Pons (tissue), 1 donor: ENCODE measurements at places on chromosomes 2 and 18.

GRCh38 chr2:24820598-24821432 is 27.6 kb downstream of the CENPO start:
- no peak for DNase-seq

DNA sequence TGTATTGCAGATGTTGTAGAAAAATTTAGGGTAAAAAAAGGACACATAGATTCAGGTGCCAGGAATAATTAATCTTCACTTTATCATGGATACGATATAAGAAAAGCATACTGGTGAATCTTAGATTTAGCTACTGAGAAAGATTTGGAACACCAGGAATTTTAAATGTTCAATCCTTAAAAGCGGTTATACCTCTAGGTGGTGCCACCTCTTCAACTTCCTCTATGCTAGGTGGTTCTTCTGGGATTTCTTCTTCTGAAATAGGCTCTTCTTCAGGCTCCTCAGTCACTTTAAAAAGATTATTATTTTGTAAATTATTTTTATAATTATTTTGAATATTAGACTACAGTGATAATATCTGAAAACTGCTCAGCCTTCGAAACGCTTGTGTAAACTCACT is 133.1 kb downstream of the TTN start:
- DNase-seq, result no peak

DNA sequence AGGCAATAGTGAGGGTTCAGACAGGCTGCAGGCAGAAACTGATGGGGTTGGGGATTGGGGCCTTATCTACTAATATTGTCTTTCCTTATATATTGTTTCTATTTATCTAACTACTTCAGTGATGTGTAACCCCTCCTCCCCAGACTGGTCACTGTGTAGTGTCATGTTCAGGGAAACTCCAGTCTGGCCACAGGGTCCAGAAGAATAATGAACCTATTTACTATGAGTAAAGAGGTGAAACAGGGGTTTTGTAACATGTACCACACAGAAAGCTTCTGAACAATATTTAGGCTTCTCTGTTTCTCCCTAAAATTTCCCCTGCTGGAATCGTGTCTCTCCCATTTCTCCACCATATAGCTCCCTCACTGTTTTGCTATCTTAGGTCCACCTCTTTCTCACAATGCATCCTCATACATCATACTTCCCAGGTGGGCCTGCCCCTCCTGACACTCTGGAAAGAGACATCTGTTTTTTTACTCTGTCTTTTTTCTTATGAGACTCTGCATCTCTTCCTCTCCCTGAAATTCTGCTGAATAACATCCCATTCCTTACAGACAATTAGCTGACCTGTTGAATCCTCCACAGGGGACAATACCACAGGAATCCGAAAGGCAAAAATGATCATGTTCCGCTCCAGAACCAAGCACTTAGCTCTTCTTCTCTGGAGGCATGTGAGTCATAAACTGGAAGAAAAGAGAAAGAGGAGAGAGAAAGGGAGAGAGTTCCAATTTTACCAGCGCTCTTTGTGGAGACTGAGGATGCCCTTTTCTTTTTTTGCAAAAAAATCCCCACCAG is 154.8 kb downstream of the ZEB2 start:
- DNase-seq, result no peak

DNA sequence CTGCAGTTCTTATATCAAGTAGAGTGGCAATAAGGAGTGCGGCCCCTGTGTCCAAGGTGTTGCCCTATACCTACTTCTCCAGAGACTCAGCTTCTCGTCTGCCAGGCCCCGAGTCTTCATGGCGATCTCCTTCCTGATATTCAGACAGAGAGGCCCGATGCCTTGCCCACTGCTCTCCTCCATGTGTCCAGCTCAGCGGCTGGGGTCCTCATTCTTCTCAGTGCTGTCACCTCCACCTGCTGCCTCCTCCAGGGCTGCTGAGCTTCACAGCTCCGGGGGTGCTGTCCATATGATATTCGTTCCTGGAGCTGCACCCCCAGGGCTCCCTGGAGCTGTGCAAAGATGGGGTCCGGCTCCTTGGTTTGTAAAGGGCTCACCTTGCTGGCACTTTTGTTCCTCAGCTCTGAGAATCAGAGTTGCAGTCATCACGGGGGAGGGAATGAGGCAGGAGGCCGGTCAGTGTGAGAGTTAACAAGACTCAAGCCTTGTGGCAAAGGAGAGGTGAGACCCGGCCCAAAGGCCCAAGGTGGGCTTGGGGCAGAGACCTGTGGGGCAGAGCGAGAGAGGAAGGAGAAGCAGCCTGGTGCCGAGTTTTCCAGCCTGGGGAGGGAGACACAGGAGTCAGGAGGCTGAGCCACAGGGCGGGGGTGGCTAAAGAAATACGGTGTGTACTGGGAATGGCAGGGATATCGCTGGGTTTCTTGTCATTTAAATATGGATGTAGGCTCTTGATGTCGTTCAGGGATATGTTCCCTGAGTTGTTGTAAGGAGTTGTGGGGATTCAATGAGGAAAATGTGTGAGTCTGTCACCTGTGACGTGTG is 120.6 kb downstream of the CTIF start:
- no peak for DNase-seq

DNA sequence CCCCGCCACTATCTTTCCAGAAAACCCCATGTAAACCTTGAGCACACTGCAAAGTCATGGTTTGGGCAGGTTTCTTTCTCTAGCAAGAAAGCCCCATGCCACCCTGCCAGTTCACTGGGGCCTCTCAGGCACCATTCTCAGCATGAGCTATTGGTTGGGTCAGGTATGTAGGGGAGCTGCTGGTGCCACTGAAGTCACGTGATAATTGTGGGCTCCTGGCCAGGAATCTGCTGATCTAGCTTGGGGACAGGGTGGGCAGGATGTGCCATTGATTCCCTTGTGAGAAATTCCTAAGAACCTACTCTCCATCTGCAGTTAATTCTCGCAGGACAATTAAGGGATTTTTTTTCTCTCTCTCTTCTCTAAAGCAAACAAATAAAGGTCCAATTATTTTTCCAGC is 26.5 kb upstream of the HNMT start:
- DNase-seq, result no peak

DNA sequence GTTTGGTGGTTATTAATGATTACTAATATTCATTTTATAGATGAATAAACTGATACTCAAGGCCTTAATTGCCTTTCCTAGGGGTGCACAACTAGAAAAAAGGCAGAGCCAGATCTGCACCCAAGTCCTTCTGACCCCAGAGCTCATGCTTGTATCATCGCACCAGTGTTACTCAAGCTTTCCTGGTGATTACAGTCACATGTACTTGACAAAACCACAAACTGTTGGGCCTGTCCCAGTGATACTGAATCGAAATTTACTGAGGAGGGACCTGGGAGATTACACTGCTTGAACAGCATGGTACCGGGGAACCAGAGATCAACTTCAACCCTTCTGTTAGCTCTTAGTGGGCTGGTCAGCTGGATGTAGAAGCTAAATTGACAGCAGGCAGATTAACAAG is 33.7 kb downstream of the FASTKD2 start:
- DNase-seq, result no peak

GRCh38 chr18:25896178-25896780 is 194.1 kb downstream of the SS18 start:
- peak; percentile 5 for DNase-seq

DNA sequence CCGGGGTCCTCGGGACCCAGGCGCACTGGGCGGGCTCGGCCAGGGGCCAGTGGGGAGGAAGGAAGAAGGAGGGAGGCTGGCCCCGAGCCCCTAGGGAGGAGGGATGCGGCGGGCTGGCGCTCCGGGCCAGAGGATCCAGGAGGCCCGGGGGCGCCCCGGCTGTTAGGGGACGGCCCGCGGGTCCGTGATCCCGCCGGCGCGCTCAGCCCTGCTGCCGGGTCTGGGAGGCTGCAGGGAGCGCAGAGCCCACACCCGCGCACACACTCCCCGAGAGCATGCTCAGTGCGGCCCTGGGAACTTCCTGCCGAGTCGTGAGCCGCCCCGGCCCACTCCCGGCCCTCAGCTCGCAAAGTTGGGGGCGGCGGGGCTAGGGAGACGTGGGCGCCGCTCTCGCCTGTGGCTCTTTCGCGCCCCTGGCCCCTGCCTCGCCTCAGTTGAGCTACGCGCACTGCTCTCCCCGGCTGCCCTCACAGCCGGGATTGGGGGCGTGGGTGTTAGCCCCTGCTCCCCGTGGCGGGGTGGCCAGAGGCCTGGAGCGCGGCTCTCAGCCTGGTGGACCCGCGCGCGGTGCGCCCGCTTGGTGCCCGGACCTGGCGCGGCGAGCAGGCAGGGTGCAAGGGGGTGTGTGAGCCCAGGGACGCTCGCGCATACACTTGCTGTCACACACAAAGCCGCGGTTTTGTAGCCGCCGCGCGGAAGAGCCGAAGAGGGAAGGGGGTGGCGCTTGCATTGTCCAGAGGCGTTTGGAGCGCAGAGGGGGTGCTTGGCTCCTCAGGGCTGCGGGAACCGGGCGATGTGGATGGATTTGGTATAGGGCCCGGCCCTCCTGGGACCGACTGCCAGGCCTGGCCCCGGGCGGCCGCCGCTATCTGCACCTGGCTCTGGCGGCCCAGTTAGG is 132.9 kb upstream of the MGAT5 start:
- no peak for DNase-seq

DNA sequence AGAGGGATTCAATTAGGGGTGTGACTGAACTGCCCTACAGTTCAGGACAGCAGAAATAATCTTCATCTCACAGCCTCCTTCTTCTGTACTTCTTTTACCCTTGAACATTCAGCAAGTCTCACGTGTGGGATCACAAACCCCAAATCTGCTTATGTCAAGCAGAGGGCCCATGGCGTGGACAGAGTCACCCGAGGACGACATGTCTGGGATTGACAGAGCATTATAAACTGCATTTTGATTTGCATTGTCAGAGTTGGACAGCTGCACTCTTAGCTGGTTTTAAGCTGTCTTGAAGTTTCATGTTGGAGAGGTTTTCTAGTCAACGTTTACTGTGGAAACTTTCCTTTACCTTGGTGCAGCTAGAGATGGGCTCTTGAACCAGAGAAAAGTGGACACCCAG is 26.4 kb downstream of the MGAT5 start:
- DNase-seq, result no peak

DNA sequence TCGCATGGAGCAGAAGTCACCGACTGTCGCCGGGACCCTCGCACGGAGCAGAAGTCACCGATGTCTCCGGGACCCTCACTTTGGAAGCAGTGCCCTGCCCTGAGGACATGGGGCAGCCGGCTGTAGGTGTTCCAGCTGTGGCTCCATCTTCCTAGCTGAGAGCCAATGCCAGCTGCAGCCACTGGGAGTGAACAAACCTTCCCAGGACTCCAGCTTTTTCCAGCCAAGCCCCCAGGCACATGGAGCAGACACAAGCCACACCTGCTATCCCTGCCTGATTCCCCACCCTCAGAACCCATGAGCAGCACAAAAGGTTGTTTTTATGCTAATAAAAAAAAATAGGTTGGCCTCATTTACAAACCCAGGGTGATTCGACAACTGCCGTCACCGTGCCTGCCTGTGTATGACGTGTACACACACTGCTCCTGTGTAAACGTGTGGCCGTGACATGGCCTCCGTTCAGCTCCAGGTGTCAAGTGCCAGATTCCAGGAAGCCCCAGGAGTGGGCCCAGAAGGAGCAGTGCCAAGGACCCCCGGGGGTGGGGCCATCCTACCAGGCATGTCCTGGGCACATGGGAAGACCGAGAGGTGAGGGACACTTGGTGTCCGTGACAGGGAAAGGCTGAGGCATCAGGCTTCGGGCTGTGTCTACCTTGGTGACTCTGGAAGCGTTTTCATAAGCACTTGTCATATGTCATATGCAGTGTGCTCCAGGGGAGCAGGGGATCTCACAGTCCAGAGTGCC is 91.5 kb downstream of the EIPR1 start:
- DNase-seq, result no peak

DNA sequence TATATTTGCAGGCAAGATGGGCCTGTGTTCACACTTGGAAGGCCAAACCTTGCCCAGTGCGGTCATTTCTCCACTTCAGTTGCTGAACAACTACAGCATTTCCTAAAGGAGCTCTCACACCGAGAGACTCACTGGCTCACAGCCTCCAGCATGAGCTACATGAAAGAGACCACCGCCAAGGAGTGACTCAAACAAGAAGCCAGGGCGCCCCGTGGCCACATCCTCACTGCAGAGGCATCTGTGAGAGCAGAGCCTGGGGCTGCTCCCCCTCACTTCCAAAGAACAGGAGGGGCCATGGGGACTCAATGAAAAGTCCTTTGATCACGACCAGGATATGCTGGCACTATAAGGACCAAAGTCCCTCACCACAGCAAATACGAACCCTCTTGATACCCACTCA is 50.0 kb downstream of the TMEM163 start:
- no peak for DNase-seq

DNA sequence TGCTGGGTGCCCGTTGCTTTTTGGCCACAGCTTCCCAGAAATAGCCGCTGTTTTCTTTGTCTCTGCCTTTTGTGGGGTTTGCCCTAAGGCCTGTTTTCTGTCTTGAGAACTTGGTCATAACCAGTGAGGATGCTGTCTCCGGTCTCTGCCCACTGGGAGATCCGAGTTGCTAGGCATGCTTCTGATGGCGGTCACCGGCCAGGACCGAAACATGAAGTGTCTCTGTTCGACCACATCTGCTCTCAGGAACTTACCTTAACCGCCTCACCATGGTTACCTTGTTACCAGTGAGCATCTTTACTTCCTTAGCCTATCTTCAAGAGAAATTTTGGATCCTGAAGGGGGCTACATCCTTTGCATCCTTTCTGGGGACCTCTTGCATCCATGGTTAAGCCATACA is 91.9 kb downstream of the RTP5 start:
- DNase-seq, result no peak

- DNase-seq, result no peak
Observed at GRCh38 chr2:219766658-219767057, 139.2 kb downstream of the SLC4A3 start.

- DNase-seq, result no peak
Observed at GRCh38 chr2:37769551-37769950, 98.1 kb upstream of the CDC42EP3 start.

DNA sequence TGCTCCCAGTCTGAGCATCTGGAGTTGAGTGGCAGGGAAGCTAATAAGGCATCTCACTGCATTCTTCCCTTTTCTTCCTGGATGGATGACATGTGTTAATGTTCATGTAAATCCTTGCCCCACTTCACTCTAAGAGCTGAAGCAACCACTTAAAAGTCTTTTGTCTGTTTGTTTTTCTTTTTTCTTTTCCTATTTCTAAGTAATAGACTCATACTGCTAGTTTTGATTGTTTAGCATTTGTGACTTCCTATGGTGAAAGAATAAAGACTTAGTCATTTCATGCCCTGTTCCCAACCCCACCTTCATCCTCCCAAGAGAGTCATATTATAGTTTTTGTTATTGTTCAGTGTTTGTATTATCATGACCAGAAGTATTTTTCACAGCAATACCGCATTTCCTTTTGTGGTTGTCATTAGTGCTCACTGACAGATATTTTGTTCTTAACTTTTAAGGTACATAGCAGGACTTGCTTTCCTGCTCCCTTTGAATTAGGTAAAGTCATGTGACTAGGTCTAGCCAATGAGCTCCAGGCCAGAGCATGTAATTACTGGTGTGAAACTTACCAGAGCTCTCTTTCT is 18.1 kb upstream of the SPP2 start:
- no peak for DNase-seq

- DNase-seq, result no peak
Observed at GRCh38 chr18:2898186-2898640, 51.4 kb downstream of the EMILIN2 start.
